ENCODE measurements at places on chromosomes 12 and 14. TPM values are rescaled to one million over a fixed set of nuclear protein-coding genes. Genes with fewer than 3 reads are reported as not detected.

The MYH7 gene
- not detected for total RNA-seq

DNA sequence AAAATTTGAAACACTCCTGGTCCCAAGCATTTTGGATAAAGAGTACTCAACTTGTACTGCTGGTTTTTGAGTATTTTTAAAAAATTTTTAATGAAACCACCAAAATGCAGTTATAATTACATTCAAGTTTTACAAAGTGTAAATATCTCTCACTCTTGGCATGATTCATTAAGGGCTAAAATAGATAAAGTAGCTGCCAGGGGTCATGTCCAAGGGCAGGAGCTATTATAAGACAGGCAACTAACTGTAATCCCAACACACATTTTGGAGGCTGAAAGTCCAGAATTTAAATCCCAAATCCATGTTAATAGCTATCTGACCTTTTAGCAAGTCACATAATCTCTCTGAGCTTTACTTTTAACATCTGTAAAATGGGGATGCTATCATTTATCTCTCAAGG is 207.6 kb downstream of the MED13L start:
- H3K4me1 ChIP-seq: peaks cover 27% of the 10 kb centered on the region
- no peak for DNase-seq
- no peaks in the 10 kb centered on the region for H3K36me3 ChIP-seq

- no peaks in the 10 kb centered on the region for H3K4me1 ChIP-seq
- no peak for DNase-seq
- H3K27me3 ChIP-seq: no peaks in the 10 kb centered on the region
- no peak overlapping the region for H3K4me3 ChIP-seq
- H3K27ac ChIP-seq: no peak overlapping the region
- no peaks in the 10 kb centered on the region for H3K36me3 ChIP-seq
Measured at GRCh38 chr12:60172266-60173211, 576.7 kb downstream of the SLC16A7 start.

- no peak overlapping the region for H3K4me3 ChIP-seq
- no peaks in the 10 kb centered on the region for H3K36me3 ChIP-seq
- no peak for DNase-seq
- no peak overlapping the region for H3K27ac ChIP-seq
- no peaks in the 10 kb centered on the region for H3K27me3 ChIP-seq
- no peaks in the 10 kb centered on the region for H3K4me1 ChIP-seq
Measured at GRCh38 chr12:18953505-18953904, 176.0 kb upstream of the PLEKHA5 start.

DNA sequence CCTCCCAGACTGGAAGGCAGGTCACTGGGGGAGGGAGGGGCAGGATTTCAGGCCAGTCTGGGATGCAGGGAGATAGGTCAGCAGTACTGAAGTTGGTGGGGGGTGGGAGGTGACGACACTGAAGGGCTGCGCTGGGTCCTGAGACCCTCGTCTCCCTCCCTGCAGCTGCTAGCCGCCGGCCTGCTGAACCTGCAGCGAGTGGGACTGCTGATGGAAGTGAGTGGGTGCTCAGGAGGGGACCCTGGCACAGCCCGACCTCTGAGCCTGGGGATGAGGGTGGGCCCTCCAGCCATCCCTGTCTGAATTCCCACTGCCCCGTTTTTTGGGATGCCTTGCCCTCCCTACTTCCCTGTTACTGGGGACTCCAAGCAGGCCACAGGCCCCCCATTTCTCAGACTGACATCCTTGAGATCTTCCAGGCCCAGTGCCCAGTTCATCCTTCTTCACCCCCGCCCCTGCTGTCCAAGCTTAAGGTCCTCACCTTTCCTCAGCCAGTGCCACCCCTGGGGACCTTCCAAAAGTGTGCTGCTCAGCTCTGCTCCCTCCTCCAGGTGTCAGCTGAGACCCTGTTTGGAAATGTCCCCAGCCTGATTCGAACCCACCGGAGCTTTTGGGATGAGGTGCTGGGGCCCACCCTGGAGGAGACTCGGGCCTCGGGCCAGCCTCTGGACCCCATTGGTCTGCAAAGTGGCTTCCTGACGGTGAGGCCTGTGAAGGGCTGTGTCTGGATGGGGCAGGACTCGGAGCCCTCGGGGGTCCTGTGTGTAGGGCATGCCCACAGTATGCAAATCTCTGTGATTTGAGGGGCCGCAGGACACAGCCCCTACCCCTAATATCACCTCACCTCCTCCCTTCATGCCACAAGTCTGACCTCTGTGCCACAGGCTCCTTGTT is 5.5 kb downstream of the PLEKHG6 start:
- H3K4me3 ChIP-seq: no peak overlapping the region
- H3K27me3 ChIP-seq: no peaks in the 10 kb centered on the region
- peaks cover 36% of the 10 kb centered on the region for H3K4me1 ChIP-seq
- DNase-seq: no peak
- H3K36me3 ChIP-seq: peaks cover 5% of the 10 kb centered on the region
